ENCODE measurements at places on chromosomes 3 and 15. TPM values are rescaled to one million over a fixed set of nuclear protein-coding genes. Genes with fewer than 3 reads are reported as not detected.

DNA sequence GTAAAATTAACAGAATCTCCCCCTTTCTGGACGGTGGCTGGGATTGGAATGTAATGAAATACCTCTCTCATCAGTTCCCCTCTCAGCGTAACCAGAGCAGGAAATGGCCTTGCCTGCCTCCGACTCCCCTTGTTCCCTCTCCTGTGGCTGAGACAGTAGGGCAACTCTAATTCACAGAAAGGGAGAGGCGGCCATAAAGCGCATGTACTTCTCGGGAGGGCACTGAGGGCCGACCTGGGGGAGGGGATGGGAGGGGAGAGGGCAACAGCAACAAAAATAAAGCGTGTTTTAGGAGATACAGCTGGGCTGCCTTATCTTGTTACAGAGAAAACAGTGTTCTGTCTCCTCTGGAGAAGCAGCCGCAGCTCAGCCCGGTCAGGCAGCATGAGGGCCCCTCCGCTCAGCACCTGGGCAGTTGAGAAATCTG, 783.3 kb upstream of the ARRDC4 start:
- no peaks in the 10 kb centered on the region for H3K27me3 ChIP-seq
- no peaks in the 10 kb centered on the region for H3K36me3 ChIP-seq
- H3K27ac ChIP-seq: no peak overlapping the region

- no peak overlapping the region for H3K4me3 ChIP-seq
- DNase-seq: no peak
- H3K27ac ChIP-seq: no peak overlapping the region
- no peaks in the 10 kb centered on the region for H3K4me1 ChIP-seq
- H3K27me3 ChIP-seq: no peaks in the 10 kb centered on the region
Observed at GRCh38 chr3:44896440-44896839, 22.0 kb downstream of the TGM4 start.

GRCh38 chr15:83474578-83474977, 27.4 kb downstream of the SH3GL3 start:
- no peak overlapping the region for H3K27ac ChIP-seq
- H3K36me3 ChIP-seq: no peaks in the 10 kb centered on the region
- no peak for DNase-seq
- H3K4me3 ChIP-seq: no peak overlapping the region
- H3K27me3 ChIP-seq: no peaks in the 10 kb centered on the region

GRCh38 chr15:66114863-66115425, 138.6 kb downstream of the MEGF11 start:
- H3K27ac ChIP-seq: no peak overlapping the region
- H3K27me3 ChIP-seq: peaks cover 27% of the 10 kb centered on the region
- DNase-seq: no peak

- H3K4me3 ChIP-seq: no peak overlapping the region
- no peak for DNase-seq
- no peaks in the 10 kb centered on the region for H3K4me1 ChIP-seq
- no peaks in the 10 kb centered on the region for H3K27me3 ChIP-seq
Observed at GRCh38 chr3:45942051-45942825, 1.0 kb upstream of the CXCR6 start.

DNA sequence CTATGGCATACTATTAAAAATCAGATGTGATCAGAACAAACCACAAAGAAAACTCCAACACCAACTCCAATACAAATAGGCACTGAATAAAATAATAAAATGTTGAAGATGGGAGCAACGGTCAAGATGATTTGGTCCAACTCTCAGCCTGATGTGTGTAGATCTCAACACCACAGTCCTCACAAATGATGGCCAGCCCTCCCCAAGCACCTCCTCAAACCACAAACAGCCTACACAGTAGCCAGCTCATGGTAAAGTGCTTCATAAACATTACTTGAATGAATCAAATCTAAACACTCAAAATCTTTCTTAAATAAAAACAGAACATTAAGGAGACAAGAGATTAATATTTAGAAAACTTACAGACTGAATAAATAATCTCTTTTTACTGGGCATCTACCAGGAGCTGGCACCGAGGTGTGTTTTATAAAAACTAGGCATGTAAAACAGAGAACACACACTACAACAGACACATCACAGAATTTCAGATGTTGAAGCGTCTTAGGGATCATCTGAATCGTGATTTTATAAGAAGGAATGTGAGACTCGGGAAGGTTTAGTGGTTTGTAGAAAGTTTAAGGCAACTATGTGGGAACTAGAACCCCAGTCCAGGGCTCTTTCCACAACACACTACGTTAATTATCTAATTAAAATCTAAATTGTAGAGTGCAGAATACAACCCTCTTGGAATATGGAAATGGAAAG, 102.4 kb downstream of the MYLK start:
- no peak overlapping the region for H3K4me3 ChIP-seq
- H3K27me3 ChIP-seq: no peaks in the 10 kb centered on the region
- no peaks in the 10 kb centered on the region for H3K36me3 ChIP-seq
- no peak for DNase-seq

- no peak overlapping the region for H3K4me3 ChIP-seq
- no peak for DNase-seq
- no peaks in the 10 kb centered on the region for H3K27me3 ChIP-seq
- no peaks in the 10 kb centered on the region for H3K36me3 ChIP-seq
- no peaks in the 10 kb centered on the region for H3K4me1 ChIP-seq
- no peak overlapping the region for H3K27ac ChIP-seq
Observed at GRCh38 chr3:175199961-175200360, 340.8 kb downstream of the NAALADL2 start.

- H3K36me3 ChIP-seq: no peaks in the 10 kb centered on the region
- no peaks in the 10 kb centered on the region for H3K4me1 ChIP-seq
- no peaks in the 10 kb centered on the region for H3K27me3 ChIP-seq
- no peak for DNase-seq
- no peak overlapping the region for H3K27ac ChIP-seq
Observed at GRCh38 chr3:127365163-127365798, 77.4 kb upstream of the PRR20G start.

The CRYGS gene
- 0.62 TPM for total RNA-seq

- no peak for DNase-seq
- H3K27ac ChIP-seq: no peak overlapping the region
- no peaks in the 10 kb centered on the region for H3K36me3 ChIP-seq
- no peak overlapping the region for H3K4me3 ChIP-seq
Observed at GRCh38 chr3:32229565-32229964, 8.9 kb upstream of the CMTM8 start.

The IMPG2 gene
- total RNA-seq: 0.19 TPM

The PLSCR2 gene
- not detected for total RNA-seq

DNA sequence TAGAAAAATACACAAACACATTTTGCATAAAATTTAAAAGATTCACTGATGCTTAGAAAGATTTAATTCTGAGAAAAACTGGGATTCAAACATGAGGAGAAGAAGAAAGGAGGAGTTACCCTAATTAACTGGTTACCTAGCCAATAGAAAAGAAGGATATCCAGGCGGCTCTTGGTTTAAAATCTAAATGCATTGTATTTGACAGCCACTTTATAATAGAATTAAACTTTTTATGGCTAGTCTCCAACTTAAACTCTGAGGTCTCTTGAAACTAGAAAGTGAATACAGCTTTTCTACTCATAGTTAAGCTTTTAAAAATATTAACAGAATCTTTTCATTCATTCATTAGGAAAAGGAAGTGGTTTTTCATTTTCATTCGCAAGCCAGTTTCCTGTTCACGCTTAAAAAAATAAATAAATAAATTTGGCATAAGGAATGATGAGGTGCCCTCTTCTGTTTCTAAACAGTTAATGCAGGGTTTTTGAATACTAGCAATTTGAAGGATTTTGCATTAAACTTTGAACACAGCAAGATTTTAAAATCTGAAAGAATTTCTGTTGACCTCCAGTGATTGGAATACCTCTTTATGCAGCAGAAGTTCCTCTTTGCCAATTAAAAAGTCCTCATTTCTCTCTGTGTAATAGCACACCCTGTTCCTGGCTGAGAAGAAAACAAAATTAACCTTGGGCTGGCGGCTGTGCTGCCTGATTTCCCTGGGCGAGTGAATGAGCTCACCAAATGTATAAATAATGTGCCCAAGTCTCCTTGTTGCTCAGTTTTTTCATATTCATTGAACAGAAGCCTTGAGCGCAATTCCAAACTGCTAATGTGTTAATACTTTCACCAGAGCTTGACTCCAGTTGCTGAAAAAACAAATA, 105.1 kb downstream of the ZMAT3 start:
- no peak overlapping the region for H3K4me3 ChIP-seq
- no peak for DNase-seq
- no peaks in the 10 kb centered on the region for H3K36me3 ChIP-seq
- no peaks in the 10 kb centered on the region for H3K27me3 ChIP-seq

DNA sequence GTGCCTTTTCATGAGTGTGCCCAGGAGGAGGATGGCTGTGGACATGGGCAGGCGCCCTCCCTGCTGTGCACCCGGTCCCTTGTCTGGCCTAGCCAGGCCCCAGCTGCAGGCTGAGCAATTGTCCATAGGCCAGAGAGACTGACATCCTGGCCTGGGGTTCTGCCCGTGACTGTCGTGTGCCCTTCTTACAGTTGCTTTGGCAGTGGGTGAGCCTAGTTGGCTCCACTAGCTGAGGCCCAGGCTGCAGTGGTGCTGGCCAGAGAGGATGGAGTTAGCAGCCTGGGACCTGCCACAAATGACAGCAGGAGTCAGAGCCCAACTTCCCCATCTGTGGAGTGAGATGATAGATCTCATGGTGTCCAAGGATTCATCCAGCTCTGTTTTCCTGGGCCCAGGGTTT, 9.0 kb upstream of the CHRNB4 start:
- no peaks in the 10 kb centered on the region for H3K4me1 ChIP-seq
- no peak overlapping the region for H3K4me3 ChIP-seq
- no peak for DNase-seq
- H3K36me3 ChIP-seq: no peaks in the 10 kb centered on the region
- H3K27ac ChIP-seq: no peak overlapping the region

- H3K27me3 ChIP-seq: no peaks in the 10 kb centered on the region
- H3K4me3 ChIP-seq: no peak overlapping the region
- peaks cover 2% of the 10 kb centered on the region for H3K36me3 ChIP-seq
- H3K4me1 ChIP-seq: peaks cover 4% of the 10 kb centered on the region
Observed at GRCh38 chr3:155946178-155946577, 75.7 kb downstream of the GMPS start.

The NXPE3 gene
- 39.4 TPM for total RNA-seq

- no peak overlapping the region for H3K4me3 ChIP-seq
- no peak for DNase-seq
- H3K27me3 ChIP-seq: no peaks in the 10 kb centered on the region
- no peaks in the 10 kb centered on the region for H3K36me3 ChIP-seq
- peak overlapping the region; percentile 87 for H3K27ac ChIP-seq
Observed at GRCh38 chr3:185330644-185331043, 32.3 kb upstream of the MAP3K13 start.

DNA sequence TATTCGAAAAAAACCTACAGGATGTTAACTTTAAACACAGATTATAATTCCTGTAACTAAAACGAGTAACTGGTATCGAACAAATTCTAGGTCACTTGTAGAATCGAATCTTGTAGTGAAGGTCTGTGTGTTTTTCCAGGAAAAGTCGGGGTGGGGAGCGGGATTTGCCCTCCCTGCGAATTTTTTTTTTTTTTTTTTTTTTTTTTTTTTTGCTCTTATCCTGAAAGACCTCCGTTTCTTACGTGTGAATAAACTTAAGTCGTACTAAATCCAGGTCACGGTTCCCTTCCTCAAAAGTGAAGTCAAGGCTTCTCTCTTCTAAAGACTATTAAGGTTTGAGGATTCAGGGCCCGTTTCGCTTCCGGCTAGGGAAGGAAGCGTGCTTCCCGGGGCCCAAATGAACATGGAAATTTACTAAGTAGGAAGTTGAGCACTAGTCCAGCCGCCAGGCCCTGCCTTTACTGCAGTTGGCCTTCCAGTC, 770 bp downstream of the TBC1D5 start:
- peak overlapping the region; percentile 84 for H3K4me3 ChIP-seq
- peak overlapping the region; percentile 97 for H3K27ac ChIP-seq
- H3K27me3 ChIP-seq: no peaks in the 10 kb centered on the region
- no peak for DNase-seq
- H3K36me3 ChIP-seq: no peaks in the 10 kb centered on the region

The PSMD2 gene
- 276 TPM for total RNA-seq

DNA sequence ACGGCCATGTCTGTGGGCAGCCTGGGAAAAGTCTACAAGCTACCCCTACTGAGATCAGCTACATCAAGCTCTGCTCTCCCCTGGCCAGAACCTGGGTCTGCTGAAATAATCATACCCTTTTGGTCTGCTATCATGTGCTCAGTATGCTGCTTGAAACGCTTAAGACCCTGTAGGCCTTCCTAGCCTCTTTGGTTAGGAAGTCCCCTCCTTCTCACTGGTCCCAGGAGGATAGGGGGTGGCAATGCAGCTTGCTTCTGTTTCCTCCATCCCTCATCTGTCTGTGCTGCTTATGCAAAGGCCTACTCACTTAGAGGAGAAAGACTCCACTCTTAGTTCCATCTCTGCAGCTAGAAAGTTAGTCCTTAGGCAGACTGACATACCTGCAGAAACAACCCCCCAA, 118.2 kb upstream of the RASGRP1 start:
- H3K4me3 ChIP-seq: no peak overlapping the region
- H3K36me3 ChIP-seq: no peaks in the 10 kb centered on the region
- DNase-seq: no peak
- H3K27ac ChIP-seq: no peak overlapping the region
- H3K27me3 ChIP-seq: no peaks in the 10 kb centered on the region
- peaks cover 40% of the 10 kb centered on the region for H3K4me1 ChIP-seq

DNA sequence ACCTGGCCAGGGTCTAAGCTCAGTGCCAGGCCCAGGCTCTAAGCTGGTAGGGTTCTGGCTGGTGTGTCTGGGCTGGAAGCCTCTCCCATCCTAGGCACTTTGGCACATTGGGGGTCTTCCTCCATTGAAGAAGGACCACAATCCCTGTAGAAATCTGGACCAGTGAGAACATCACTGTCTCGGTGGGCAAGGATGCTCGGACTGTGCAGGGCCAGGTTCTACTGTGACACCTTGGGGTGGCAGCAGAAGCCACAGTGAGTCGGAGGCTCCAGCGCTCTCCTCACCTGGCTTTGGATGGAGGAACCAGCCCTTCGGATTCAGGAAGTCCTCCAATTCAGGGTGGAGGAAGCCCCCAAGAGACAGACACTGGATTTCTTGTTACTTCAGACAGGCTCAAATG, 17.5 kb upstream of the HCN4 start:
- no peak for DNase-seq
- no peak overlapping the region for H3K27ac ChIP-seq
- H3K27me3 ChIP-seq: no peaks in the 10 kb centered on the region
- no peaks in the 10 kb centered on the region for H3K36me3 ChIP-seq
- H3K4me3 ChIP-seq: no peak overlapping the region

The RTP3 gene
- total RNA-seq: not detected

Measured in heart left ventricle (tissue), 16 donors.